ENCODE measurements at places on chromosomes 5 and 9.

- no peak for DNase-seq
These were observed 7.5 kb upstream of the SLC6A18 start for GRCh38 chr5:1217596-1218206.

GRCh38 chr9:100355561-100355960 lies 2.8 kb upstream of the TEX10 start:
- DNase-seq, result no peak

GRCh38 chr9:133579601-133580418 lies 29.4 kb downstream of the FAM163B start:
- no peak for DNase-seq

DNA sequence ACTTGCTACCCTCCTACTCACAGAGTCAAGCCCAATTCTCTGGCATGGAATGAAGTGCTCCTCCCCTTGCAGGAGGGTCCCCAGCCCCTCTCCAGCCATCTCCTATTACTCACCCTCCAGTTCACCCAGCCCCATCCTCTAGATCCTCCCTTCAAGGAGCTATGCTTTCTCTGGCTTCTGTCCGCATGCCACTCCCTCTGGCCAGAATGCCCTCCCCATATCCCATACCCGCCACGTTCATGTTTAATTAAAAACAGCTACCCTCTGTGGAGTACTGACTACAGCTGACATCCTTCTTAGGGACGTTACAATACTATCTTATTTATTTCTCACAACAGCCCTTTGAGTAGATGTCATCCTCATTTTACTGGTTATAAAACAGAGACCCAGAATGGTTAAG lies 3.0 kb downstream of the F2R start:
- no peak for DNase-seq

- no peak for DNase-seq
These were observed 261.7 kb downstream of the ARHGEF28 start for GRCh38 chr5:73887688-73888087.

DNA sequence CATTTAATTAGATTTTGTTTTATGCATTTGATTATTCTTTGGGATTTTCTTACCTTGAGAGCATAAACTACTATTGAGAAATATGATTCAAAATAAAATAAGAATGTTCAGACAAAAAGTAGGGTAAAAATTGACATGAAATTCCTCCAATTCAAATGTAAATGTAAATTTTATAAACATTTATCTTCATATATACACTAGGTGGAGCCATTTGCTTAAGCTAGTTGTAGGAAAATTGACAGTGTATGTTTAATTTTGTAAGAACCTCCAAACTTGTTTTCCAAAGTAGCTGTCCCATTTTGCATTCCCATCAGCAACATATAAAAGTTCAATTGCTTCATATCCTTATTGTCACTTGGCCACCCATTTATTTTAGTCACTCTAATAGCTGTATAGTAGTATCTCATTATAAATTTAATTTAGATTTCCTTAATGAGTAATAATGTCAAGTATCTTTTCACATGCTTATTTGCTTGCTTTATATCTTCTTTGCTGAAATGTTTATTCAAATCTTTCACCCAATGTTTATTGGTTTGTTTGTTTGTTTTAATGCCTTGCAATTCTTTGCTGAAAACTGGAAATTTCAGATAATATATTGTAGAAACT lies 37.6 kb upstream of the SLCO6A1 start:
- DNase-seq, result no peak

- no peak for DNase-seq
These were observed 142.5 kb upstream of the RETREG1 start for GRCh38 chr5:16759147-16759773.

- DNase-seq, result no peak
These were observed 34.5 kb downstream of the KCTD16 start for GRCh38 chr5:144205141-144205551.

DNA sequence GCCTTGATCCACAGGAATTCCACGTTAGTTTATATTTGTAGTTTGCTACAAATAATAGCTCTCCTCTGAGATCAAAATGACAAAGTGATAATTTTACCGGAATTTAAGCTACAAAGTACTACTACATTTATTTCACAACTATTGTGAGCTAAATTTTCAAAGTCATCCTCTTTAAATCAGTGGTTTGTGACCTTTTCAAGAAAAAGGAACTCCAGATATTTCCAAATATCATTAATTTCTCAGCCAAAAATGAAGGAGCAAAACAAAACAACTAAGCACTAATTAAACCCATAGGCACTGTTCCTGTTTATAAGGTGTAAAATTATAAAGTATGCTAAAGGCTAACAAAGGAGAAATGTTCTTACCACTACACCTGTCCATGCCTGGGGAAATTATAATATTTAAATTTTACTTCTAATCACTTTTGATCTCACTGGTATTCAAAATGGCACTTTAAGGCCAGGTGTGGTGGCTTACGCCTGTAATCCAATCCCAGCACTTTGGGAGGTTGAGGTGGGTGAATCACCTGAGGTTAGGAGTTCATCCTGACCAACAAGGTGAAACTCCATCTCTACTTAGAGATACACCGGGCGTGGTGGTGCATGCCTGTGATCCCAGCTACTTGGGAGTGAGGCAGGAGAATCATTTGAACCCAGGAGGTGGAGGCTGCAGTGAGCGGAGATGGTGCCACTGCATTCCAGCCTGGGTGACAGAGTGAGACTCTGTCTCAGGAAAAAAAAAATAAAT lies 77.5 kb downstream of the CEMIP2 start:
- DNase-seq, result no peak

DNA sequence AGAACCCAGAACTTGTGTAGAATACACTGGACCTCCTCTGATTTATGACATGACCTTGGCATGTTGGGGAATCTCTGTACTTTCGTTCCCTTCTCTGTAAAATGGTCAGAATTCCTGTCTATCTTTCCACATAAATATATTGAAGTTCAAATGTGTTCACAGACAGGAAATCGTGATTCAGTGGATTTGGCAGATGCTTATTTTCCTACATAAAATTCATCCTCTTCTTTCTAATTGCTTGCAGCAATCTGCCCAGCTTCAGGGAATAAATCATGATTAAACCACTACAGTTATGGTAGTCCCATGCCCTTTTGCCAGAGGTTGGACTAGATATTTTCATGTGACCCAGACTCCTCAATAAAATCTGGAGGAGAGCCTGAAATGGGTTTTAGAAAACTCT lies 52.1 kb upstream of the ARL15 start:
- DNase-seq, result no peak

DNA sequence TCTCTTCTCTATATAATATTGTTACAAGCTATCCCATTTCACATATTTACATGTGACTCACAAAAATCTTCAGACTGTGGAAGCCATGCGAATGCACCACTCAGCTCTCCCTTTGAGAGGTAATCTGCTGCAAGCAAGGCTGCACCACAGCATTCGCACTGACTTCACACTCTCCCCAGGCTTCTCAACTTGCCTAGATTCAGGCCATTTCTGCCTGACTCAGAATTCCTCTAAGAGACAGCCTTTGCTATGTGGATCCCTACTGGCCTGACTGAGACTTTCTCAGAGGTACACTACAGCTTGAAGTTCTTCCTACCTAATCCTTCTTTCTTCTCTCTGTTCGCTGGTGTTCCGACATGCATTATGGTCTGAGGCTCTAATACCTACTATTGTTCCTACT lies 21.1 kb upstream of the DMRTA1 start:
- no peak for DNase-seq

DNA sequence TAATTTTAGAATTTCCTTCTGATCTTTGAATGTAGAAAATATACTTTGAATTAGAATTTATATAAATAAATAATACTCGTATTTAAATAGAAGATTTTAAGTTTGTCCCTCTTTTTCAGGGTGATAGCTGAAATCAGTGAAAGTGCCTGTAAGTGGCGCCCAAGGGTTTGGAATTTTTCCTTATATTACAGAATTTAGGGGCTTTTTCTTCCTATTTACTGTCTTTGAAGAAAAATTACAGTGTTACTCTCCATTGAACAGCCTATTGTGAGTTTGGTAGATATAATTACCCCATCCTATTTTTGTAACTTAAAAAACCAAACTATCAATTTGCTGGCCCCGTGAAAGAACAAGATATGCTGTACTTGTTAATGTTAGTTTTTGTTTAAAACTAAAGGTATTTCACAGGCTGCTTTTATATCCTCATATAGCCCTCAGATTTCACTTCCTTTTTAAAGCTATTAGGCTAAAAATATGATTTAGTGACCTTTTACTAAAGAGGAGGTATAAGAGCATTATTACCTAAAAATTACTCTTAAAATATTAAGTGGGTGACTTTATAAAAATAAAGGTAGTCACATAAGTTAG lies 3.2 kb downstream of the MAP3K1 start:
- DNase-seq, result no peak

- DNase-seq, result no peak
These were observed 35.1 kb downstream of the LPAR1 start for GRCh38 chr9:111003182-111003581.

DNA sequence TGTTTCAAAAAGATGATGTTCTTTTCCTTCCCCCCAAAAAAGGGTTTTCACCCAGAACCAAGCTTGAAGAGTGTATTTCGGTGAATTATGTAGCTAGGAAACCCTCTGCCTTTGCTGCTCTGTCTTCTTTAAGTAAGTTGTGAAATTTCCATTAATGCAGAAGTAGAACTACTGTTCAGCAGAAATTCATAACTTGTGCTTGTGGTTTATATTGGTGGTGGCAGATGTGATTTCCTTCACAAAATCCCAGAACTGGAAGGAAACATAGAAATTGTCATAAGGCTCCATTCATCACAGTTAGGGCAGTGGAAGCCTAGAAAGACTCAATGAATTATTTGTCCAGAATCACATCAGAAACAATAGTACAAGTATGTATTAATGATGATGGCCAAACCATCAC lies 42.1 kb upstream of the DAB2 start:
- DNase-seq, result no peak

DNA sequence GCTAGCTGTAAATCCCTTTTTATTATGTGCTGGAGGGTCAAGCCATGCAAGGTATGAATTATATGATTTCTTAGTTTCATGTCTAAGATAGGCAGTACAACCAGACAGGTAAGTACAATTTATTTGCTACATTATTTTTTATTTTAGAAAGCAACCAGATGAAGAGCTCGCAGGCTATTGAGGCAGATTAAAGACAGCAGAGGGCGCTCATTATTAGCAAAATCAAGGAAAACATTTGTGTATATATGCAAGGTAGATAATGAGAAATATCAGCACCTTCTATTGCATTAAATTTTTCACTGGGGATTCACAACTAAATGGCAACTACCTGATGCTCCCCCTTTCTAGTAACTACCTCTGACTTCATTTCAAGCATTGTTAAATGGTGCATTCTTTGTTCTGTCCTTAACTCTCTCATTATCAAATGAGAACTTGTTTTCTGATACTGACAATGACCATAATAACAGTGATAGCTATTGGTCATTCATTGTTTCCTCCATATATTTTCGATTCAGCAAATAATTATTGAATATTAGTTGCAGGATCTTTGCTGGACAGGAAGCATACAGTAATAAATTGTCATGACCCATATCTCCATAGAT lies 8.6 kb downstream of the SCGB3A2 start:
- no peak for DNase-seq

GRCh38 chr5:180784497-180785097 lies 18.0 kb downstream of the MGAT1 start:
- peak; percentile 74 for DNase-seq

- DNase-seq, result no peak
These were observed 9.4 kb downstream of the GADD45G start for GRCh38 chr9:89613912-89614892.

- no peak for DNase-seq
These were observed 103.1 kb downstream of the EPB41L4A start for GRCh38 chr5:112316006-112316405.

All from AG09319 (cell line).